Activated naive CD8-positive, alpha-beta T cell treated with anti-CD3 and anti-CD28 coated beads, Interleukin-2, amount 50 U/mL, for 24 hours (primary cell): ENCODE measurements at places on chromosomes 12 and 14.

- DNase-seq, result no peak
Observed at GRCh38 chr14:72880820-72881219, 13.1 kb downstream of the DPF3 start.

GRCh38 chr12:4164559-4165558 lies 108.7 kb upstream of the CCND2 start:
- DNase-seq, result peak; percentile 72

DNA sequence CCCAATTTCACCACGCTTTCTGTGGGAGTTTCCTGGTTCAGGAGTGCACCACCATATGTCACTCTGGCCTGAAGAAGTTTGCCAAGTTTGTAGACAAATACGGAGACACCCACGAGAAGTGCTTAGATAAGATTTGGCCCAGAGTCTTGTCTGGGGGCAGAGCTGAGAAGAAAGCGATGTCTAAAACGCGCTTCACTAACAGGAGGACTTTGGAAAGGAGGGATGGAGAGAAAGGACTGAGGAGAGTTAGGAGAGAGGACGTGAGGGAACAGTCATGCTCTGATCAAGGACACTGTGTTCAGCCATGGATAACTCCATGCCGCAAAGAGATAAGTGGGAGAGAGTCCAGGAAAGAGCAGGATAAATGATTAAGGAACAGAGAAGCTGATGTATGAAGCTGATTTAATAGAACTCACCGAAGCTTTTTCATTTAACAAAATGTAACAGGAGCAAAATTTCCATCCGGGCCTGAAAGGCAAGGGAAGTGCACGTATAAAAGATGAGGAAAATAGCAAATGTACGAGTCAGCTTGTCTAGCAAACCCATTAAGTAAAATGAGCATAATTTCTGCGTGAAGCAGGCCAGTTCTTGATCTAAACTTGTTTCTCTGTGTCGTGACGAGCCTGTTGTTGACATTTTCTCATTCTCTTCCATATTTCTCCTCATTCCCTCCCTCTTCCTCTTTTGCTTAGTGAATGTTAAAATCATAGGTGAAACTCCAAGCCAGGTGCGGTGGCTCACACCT lies 23.4 kb upstream of the MAP3K9 start:
- DNase-seq, result no peak

- no peak for DNase-seq
Observed at GRCh38 chr14:49984424-49984823, 91.5 kb downstream of the ARF6 start.

GRCh38 chr14:78605897-78606500 lies 435.8 kb downstream of the NRXN3 start:
- DNase-seq, result no peak

DNA sequence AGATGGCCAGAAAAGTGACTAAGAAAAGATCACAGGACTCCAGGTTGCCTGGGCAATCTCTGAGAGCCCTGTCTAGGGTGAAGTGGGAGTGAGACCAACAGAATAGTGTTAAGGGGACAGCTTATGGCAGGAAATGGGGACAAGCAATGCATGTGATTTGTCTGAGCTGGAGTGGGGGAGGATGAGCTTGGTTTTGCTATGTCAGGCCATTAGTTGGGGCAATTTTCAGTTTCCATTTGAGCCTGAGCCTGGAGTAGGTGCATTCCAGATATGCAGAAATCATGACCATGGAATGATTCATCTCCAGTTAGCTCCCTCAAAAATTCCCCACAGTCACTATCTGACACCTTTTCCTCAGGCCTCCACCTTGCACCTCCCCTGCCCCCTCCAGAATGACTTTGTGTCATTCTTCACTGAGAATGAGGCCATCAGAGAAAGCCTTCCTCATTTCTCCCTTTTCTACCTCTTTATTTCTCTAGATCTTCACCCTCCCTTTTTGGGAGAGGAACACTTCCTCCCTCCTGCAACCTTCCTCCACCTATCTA lies 150.9 kb upstream of the PLEKHG7 start:
- peak; percentile 60 for DNase-seq

- DNase-seq, result no peak
Observed at GRCh38 chr14:64495252-64495651, 8.4 kb downstream of the ZBTB25 start.

DNA sequence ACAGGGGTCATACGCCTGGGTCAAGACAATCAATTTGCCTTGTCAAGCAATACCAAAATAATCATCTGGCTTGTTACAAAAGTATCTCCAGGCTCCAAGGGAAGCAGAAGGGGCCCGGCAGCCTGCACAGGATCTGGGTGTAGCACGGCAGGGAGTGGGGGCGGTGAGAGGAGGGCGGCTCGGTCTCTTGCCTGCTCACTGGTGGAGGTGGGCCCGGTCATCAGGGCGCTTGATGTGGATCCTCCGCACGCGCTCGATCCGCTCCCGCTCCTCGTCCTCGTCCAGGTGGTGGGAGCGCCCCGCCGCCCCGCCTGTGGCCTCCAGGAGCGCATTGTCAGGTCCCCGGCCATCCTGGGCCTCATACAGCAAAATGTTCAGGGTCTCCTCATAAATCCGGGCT lies 25.7 kb downstream of the KCTD10 start:
- DNase-seq, result no peak

GRCh38 chr12:12964255-12964654 lies 12.3 kb upstream of the GPRC5D start:
- no peak for DNase-seq

DNA sequence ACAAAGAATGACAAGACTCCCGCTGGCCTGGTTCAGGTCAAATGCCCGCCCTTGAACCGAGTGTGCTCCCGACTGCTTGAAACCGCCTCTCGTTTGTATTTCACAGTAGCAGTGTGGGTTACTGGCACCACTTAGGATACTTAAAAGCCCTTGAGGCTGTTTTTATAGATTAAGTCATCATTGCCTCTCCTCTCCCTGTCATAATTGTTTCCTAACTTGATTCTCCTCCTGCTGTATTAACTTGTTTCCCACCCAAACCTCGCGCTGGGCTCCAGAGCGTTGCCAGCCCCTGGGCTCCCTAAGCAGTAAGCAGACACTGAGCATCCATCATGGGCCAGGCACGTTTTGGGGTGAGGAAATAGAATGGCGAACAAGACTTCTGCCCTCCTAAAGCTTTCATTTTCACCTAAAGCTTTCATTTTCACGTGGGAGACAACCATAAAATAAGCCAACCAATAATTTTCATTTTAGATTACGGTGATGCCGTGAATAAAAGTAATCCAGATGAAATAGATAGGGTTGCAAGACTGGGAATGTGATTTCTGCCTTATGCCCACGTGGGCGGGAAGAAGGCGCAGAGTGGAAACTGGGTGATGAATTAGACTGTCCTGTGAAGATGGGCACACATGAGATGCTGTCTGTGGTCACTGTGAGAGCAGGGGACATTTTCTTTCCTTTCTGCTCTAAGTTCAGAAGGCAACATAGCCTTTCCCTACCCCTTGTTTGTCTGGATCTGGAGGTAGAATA lies 97.5 kb downstream of the PPP2R5C start:
- DNase-seq, result no peak

DNA sequence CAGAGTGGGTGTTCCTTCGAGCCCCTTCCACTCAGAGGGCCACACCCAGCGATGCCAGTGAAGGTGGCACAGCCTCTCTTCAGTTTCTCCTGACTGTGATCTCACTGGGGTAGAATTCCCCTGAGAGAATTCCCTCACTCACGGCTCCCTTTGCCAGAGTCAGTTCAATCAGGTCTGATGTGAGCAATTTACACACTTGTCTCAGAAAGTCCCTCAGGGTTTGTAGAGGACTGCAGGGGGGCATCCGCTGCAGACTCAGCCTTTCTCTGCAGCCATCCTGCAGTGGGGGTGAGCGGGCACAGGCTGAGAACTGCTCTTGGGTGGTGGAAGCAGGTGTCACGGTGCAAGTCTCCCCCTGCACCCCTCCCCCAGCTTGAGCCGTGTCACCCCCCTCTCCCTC lies 205.4 kb upstream of the PRMT8 start:
- no peak for DNase-seq

DNA sequence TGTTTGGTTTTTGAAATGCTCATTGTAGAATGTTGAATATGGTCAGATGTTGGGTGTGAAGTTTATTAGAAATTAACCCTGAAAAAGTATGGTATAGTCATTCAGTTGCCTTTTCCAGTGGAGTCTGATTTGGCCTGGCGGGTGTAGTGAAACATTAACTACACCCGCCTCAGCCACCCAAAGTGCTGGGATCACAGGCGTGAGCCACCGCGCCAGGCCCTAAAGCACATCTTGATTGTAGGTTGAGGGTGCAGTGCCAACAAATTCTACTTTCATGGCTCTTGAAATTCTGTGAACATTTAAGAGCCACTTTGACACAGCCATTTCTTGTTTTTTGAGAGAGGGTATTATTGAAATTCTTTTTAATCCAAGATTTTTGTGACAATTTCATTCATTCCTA lies 624.9 kb downstream of the DIO2 start:
- no peak for DNase-seq

GRCh38 chr14:31961896-31962295 lies 115.2 kb upstream of the ARHGAP5 start:
- DNase-seq, result no peak

DNA sequence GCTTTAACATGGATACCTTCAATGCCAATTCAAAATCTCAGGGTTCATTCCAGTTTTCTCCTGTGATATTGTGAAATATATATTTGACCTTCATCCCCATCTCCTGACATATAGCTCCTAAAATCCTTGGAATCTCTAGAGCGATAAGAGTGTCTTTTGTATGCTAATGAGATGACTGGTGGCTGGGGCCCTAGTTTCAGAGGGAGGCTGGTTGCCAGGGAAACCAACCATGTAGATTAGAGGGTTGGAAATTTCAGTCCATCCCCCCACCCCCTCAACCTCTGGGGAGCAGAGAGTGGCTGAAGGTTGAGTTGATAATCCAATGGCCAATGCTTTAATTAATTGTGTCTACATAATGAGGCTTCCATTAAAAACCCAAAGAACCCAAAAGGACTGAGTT lies 59.4 kb downstream of the SDR9C7 start:
- DNase-seq, result no peak

GRCh38 chr14:93989939-93990338 lies 7.2 kb upstream of the CCDC197 start:
- DNase-seq, result no peak

DNA sequence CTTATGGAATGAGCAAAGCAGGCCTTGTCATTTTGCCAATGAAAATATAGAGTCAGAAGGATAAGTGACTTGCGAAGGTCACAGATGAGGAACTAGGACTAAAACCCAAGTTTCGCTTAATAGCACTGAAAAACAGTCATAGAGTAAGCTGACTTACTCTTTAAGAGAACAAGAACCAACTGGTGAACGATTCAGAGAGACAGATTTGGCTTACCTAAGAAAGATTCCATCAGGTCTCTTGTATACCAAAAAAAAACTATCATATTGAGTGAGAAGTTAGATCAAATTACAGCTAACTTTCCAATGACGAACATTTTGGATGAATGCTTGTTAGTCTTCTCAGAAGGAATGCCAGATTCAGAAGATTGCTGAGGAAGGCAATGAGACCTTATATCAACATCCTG lies 74.2 kb downstream of the ZFC3H1 start:
- DNase-seq, result no peak

DNA sequence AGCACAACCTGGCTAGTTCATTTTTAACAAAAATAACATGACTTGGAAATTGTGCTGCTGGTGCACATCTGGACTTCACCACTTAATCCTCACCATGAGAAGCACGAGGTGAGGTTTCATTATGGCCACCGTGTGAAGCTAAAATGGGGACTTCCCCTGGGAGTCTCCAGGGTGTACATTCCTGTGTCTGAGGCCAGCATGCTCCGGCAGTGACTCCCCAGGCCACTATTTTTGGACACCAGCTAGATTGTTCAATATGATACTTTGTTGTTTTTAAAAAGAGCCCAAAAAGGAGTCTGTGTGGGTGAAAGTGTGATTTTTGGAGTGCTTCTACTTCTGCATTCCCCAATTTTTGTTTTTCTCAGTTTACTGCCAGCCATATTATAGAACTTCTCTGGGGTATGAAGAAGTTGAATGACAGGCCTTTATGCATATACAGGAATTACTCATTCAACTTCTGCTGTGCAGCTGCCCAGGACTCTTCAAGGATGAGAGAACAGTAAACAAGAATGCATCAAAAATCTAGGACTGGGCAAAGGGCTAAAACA lies 16.9 kb upstream of the AICDA start:
- DNase-seq, result no peak

GRCh38 chr12:109544955-109545531 lies 28.3 kb downstream of the MMAB start:
- no peak for DNase-seq
